ENCODE measurements at places on chromosomes 4 and X. TPM values are rescaled to one million over a fixed set of nuclear protein-coding genes. Genes with fewer than 3 reads are reported as not detected.
A peak's percentile ranks its signal among the peaks of the same experiment; 100 is the strongest.

DNA sequence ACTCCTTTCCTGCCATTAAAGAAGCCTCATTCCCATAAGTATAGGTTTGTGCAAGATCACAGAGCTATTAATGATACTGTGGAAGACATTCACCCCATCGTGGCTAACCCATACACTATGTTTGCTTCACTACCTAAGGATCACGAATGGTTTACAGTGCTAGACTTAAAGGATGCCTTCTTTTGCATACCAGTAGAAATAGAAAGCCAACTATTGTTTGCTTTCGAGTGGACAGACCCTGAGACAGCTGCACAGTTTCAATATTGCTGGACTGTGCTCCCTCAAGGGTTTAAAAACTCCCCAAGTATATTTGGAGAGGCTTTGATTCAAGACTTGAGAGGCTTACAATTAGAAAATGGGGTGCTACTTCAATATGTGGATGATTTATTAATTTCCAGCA is 16.0 kb upstream of the PAPSS1 start:
- no peaks in the 10 kb centered on the region for H3K27me3 ChIP-seq
- H3K27ac ChIP-seq: no peak overlapping the region
- H3K36me3 ChIP-seq: no peaks in the 10 kb centered on the region

GRCh38 chrX:53135581-53135980 is 41.6 kb downstream of the KANTR start:
- H3K4me1 ChIP-seq: peaks cover 4% of the 10 kb centered on the region
- peak overlapping the region; percentile 63 for H3K27ac ChIP-seq
- H3K4me3 ChIP-seq: no peak overlapping the region
- no peak for DNase-seq

DNA sequence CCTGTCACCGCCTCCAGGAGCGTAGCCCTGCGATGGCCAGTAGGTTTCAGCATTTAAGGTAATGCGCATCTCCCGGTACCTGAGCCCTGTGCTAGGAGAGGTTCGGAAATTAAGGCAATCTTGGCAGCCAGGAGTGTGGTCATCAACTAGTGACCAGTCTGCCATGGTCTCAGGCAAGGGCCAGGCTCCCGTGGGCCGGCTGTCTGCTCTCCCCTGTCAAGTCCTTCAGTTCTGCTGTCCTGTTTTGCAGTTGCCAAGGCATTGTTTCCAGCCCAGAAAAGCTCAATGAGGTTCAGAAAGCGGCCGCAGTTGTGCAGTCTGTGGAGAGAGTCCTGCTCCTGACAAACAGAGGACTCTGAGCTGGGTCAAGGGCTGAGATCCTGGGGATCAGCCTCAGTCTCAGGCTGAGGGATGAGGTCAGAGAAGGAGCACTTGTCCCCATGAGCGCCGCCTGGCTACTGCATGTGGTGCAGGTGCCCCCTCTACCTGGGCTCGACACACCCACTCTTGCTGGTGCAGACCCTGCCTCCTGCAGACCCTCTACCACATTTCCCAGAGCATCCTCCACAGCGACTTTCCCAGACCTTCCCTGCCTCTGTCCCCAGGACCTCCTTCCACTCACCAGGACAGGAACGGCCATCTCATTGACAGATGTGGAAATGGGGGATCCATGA is 53.4 kb upstream of the PSAPL1 start:
- DNase-seq: no peak
- no peak overlapping the region for H3K4me3 ChIP-seq
- H3K27me3 ChIP-seq: no peaks in the 10 kb centered on the region
- H3K27ac ChIP-seq: no peak overlapping the region

GRCh38 chr4:1509366-1509765 is 103.1 kb upstream of the NKX1-1 start:
- H3K27me3 ChIP-seq: no peaks in the 10 kb centered on the region
- no peak overlapping the region for H3K27ac ChIP-seq
- H3K36me3 ChIP-seq: no peaks in the 10 kb centered on the region
- DNase-seq: peak; percentile 5
- H3K4me1 ChIP-seq: no peaks in the 10 kb centered on the region

DNA sequence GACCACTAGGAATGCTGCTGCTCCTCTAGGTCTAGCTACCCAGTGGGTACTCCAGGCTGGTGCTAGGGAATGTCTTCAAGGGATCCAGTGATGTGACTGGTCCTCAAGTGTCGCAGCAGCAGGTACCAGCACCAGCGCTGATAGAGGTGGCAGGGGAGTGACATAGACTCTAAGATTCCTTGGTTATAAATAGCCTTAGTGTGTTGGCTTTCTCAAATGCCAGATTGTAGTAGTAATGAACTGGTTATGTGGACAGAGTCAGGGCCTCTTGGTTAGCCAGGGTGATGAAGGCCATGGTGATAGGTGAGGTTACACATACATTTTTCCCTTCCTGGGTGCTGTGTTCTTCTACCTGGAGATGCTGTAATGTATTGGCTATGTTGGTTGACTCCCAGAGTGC is 38.3 kb downstream of the DCLK2 start:
- no peak overlapping the region for H3K4me3 ChIP-seq
- no peaks in the 10 kb centered on the region for H3K27me3 ChIP-seq
- no peaks in the 10 kb centered on the region for H3K4me1 ChIP-seq
- H3K27ac ChIP-seq: no peak overlapping the region
- H3K36me3 ChIP-seq: no peaks in the 10 kb centered on the region

GRCh38 chr4:5887361-5888221 is 5.3 kb downstream of the CRMP1 start:
- H3K36me3 ChIP-seq: no peaks in the 10 kb centered on the region
- H3K27me3 ChIP-seq: peaks cover 37% of the 10 kb centered on the region
- H3K4me3 ChIP-seq: peak overlapping the region; percentile 37

GRCh38 chr4:84673475-84674240 is 90.7 kb downstream of the CDS1 start:
- no peaks in the 10 kb centered on the region for H3K4me1 ChIP-seq
- peaks cover 96% of the 10 kb centered on the region for H3K36me3 ChIP-seq
- H3K4me3 ChIP-seq: no peak overlapping the region
- no peaks in the 10 kb centered on the region for H3K27me3 ChIP-seq
- no peak for DNase-seq

DNA sequence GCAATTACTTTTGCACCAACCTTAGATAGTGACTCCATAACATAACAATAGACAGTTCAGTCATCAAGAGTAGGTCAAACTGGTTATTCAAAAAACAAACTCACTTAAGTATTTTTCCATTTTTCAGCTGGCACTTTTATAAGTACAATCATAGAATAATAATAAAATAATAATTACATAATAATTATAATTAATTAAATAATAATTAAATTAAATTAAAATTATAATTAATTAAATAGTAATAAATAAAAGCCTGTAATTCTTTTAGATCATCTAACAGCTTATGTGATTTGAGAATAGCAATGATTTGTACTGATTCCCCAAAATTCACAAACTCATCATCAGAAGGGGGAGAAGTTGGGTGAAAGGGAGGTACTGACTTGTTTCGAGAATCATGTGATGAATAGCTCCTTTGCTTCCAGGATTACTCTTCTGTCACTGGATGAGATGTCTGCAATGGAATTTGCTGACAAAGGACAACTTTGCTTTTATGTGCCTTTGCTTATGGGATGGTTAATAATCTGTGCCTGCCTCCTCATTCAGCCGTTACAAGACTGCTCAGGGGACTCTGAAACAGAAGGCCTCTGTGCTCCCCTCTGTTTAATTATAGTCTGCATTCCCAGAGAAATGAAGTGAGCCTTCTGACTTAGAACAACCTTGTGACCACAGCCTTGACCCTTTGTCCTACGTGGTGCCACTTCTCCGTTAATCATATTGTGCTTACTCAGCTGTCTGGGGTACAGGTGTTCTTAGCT is 104.8 kb upstream of the ENPEP start:
- no peaks in the 10 kb centered on the region for H3K4me1 ChIP-seq
- H3K27ac ChIP-seq: no peak overlapping the region
- H3K27me3 ChIP-seq: no peaks in the 10 kb centered on the region
- no peak overlapping the region for H3K4me3 ChIP-seq
- H3K36me3 ChIP-seq: no peaks in the 10 kb centered on the region

GRCh38 chr4:21032089-21032645 is 331.9 kb downstream of the PACRGL start:
- no peak for DNase-seq
- H3K36me3 ChIP-seq: no peaks in the 10 kb centered on the region
- H3K4me1 ChIP-seq: no peaks in the 10 kb centered on the region
- no peak overlapping the region for H3K4me3 ChIP-seq

DNA sequence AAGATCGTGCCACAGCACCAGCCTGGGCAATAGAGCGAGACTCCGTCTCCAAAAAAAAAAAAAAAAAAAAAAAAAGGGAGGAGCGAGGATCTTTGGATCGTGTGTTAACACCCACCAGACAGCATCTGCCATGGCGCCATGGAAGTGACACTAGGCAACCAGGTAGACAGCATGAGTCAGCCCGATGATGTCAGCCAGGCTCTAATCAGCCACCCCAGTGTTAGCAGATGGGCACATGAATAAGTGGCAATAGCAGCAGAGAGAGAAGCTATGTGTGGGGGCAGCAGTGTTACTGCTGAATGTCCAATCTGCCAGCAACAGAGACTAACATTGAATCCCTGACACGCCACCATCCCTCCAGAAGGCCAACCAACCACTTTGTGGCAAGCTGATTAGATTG is 6.6 kb downstream of the SYN1 start:
- H3K27ac ChIP-seq: no peak overlapping the region
- no peak overlapping the region for H3K4me3 ChIP-seq
- DNase-seq: no peak
- H3K36me3 ChIP-seq: no peaks in the 10 kb centered on the region

Gene SETD7
- total RNA-seq: 88.3 TPM

Gene GSX2
- not detected for total RNA-seq

Gene ZFP42
- not detected for total RNA-seq

Gene ADH1B
- 60.2 TPM for total RNA-seq

Gene RADX
- 1.0 TPM for total RNA-seq

Measured in psoas muscle (tissue), 8 donors.